ENCODE measurements at places on chromosomes 5 and 9.

GRCh38 chr5:94577466-94578245, 40.7 kb downstream of the KIAA0825 start:
- DNase-seq, result no peak

- no peak for DNase-seq
Measured at GRCh38 chr5:7415123-7415522, 19.2 kb downstream of the ADCY2 start.

DNA sequence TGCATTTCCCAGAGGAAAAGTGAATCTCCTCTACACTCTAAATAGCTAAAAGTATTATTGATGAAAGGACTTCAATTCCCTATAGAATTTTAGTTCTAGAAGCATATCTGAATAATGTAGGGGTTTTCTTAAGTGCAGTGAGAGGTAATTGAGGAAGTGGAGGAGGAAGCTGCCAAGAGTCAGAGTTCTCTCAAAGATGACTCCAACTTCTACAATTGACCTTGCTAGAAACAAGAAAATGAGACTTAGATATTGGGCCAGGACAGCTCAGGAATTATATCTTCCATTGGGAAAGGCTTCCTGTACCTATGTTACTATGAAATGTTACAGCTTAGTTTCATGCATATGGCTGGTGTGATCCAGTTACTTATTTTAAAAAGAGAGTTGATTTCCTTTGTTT, 10.4 kb upstream of the F2R start:
- DNase-seq, result no peak

DNA sequence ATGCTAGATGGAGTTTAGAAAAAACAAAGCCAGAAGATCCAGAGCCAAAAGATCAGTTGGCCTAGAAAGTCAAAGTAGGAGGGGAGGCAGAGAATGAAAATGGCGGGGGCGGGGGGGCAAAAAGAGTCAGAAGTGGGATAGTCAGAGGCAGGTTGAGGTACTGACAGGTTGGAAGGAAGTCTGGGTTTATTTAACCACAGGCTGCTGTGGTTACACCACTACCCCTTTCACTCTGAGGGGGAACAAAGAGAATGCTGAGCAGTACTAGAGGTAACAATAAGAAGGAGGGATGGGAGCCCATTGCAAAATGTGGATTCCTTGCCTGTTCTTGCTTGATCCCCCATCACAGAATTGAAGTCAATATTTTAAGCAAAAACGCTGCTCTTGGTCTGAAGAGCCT, 111.8 kb downstream of the CAVIN4 start:
- no peak for DNase-seq

- no peak for DNase-seq
Measured at GRCh38 chr9:23379842-23380241, 446.2 kb downstream of the ELAVL2 start.

DNA sequence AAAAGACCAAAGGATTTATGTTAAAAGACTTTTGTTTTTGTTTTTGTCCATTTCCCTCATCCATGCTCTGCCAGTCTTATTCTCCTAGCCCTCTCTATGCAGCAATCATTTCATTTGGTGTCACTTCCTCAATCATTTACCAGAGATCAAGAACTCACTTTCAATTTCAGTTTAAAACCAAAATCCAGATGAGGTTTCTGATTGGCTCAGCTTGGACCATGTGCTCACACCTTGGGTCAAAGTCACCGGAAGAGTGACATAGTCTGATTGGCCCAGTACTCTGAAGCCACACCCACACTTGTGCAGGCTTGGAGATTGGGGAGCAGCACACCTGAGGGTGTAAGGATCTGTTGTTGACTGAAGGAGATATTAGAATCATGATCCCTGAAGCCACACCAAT, 79.6 kb downstream of the TLR4 start:
- no peak for DNase-seq

- no peak for DNase-seq
Measured at GRCh38 chr9:26947736-26948135, 694 bp upstream of the PLAA start.

GRCh38 chr5:118320121-118320520, 668.2 kb downstream of the DTWD2 start:
- no peak for DNase-seq

GRCh38 chr9:106283769-106284168, 579.2 kb upstream of the ZNF462 start:
- DNase-seq, result no peak

GRCh38 chr5:142015781-142016533, 3.1 kb upstream of the GNPDA1 start:
- no peak for DNase-seq

- DNase-seq, result no peak
Measured at GRCh38 chr5:103366918-103367549, 108.5 kb downstream of the MACIR start.

DNA sequence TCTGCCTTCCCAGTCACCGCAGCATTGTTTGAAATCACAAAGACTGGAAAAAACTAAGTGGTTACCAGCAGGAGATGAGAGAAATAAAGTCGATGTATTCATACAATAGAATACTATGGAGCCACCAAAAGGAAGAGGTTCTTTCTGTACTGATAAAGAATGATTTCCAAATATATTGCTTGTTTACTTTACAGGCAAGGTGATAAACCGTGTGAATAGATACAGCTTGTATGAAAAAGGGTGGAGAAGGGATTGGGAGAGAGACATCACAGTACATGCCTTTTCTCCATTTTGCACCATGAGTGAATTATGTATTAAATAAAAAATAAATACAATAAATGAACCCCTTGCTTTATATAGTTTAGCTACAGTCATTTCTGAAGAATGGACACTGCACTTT, 91.7 kb downstream of the RFK start:
- no peak for DNase-seq

- no peak for DNase-seq
Measured at GRCh38 chr5:137217599-137218200, 281.4 kb downstream of the SPOCK1 start.

Data from muscle of back (tissue), 13 donors.